ENCODE measurements at places on chromosomes 11 and 22.

GRCh38 chr11:92276773-92277172, 52.2 kb downstream of the FAT3 start:
- no peak for DNase-seq

DNA sequence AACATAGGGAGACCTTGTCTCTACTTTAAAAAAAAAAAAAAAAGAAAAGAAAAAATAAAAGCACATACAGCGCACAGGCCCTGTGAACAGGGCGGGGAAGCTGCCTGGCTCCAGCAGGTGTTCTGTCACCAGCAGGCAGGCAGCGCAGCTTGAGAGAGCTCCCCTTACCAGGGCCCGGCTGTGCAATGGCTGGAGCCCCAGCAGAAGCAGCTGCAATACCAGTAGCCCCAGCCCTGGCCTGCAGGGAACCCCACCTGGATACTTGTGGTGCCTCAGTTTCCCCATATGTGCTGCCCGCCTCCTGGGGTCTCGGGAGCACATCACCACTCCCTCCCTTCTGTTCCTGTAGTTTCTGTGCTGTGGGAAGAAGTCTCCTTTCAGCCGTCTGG, 12.3 kb downstream of the TSPAN32 start:
- DNase-seq: no peak

- DNase-seq: no peak
Measured at GRCh38 chr11:94526645-94527438, 14.6 kb downstream of the C11orf97 start.

- no peak for DNase-seq
Measured at GRCh38 chr11:100730266-100730665, 43.2 kb downstream of the ARHGAP42 start.

Data from left renal pelvis (tissue), 4 donors.